ENCODE measurements at places on chromosomes 3 and 15.

- no peak for DNase-seq
These were observed 151.6 kb downstream of the FOXB1 start for GRCh38 chr15:60155661-60156060.

DNA sequence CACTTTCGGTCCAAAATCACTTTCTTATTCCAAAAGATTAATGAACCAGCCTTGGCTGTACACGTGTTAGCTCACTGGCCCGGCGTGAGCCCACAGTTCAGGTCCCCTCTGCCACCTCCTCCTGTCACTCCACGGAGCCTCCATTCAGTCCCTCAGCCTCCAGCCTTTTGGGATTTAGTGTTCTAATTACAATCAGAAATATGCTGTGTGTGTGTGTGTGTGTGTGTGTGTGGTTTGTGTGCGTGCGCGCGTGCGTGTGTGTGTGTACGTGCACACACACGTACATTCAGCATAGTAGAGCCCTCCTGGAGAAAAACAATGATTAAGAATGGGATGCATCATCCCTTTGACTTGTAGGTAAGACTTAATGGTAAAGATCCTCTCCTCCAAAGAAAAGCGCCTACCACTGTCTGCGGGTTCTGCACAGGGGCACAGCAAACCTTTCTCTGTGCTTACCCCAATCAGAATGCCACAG lies 801 bp downstream of the CA12 start:
- DNase-seq: no peak

- no peak for DNase-seq
These were observed 5.1 kb downstream of the MIX23 start for GRCh38 chr3:122377975-122378374.

GRCh38 chr15:91909574-91909973 lies 56.1 kb downstream of the SLCO3A1 start:
- no peak for DNase-seq

DNA sequence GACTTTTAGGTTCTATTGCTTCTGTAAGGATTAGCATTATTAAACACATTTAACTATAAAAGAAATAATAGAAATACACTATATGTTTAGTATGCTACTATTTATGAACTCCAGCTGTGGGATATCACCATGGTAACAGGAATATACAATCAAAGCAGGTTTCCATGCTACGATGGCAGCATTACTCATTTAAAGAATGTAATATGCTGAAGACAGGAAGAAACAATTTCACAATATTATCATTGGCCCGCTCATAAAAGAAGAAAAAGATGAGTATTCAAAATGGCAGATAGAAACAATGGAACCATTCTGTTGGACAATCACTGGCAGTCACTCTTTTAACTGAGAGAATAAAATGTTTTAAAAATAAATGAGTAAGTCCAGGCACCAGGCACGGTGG lies 153.4 kb downstream of the CBLB start:
- DNase-seq: no peak

- no peak for DNase-seq
These were observed 6.8 kb upstream of the LDHAL6B start for GRCh38 chr15:59199626-59200465.

GRCh38 chr15:56732135-56732885 lies 999 bp downstream of the ZNF280D start:
- DNase-seq: no peak

DNA sequence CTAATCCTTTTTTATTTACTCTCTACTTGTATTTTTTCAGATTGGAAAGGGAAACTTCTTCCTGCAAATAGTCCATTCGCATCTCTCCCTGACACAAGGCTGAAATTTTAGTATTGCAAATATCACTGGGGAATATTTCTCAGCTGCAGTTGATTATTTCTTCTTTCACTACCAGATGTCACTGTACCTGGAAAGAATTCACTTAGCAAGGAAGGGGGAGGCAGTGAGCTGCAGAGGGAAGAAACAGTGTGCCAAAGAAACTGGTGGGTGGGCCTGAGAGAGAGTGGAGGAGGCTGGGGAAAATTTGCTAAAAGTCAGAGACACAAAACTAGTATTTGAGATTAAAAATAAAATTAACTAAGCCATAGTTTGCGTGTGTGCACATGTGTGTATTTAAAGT lies 142.3 kb upstream of the STT3B start:
- DNase-seq: no peak

- no peak for DNase-seq
These were observed 78.3 kb downstream of the SHQ1 start for GRCh38 chr3:72769758-72770540.

GRCh38 chr15:44215594-44215993 lies 20.5 kb upstream of the FRMD5 start:
- DNase-seq: no peak

- no peak for DNase-seq
These were observed 12.7 kb downstream of the MGLL start for GRCh38 chr3:127809611-127810010.

DNA sequence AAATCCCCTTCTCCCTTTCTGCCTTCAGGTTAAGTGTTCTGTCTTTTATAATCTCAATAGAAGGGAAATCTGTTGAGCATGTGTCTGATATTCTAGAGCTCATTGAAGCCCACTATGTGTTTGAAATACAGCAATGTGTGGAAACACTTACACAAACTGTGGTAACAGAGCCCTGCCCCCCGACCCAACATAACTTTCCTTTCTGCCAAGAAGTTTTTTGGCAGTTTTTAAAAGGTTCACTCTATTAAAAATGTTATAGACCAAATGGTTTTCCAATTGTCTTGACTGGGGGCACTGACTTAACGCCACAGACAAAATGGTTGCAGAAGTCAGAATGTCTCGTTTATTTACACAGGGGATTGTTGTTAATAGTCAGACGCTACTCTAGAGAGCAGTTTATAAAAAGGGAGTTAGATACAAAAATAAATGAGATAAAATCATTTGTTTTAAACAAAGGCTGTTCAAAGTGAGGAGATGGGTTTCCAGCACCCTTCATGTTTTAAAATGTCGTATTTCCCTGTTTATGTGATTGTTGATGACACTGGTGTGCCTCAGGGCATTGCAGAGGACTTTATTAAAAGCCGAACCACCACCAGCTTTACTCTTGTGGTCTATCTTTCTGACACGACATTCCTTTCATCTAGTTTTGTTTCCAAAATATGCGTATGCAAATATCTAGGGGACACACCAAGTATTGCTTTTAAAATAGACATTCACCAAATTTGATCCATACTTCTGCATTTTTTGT lies 26.7 kb upstream of the GREM1 start:
- DNase-seq: no peak

- no peak for DNase-seq
These were observed 17.3 kb downstream of the IGSF10 start for GRCh38 chr3:151443583-151443982.

- DNase-seq: peak; percentile 55
These were observed 57.5 kb upstream of the SIN3A start for GRCh38 chr15:75508840-75509532.

- no peak for DNase-seq
These were observed 1.5 kb upstream of the GPX1 start for GRCh38 chr3:49359623-49360022.

GRCh38 chr15:32108661-32109060 lies 78.3 kb downstream of the CHRNA7 start:
- no peak for DNase-seq

- DNase-seq: no peak
These were observed 31.6 kb upstream of the UBE2Q2 start for GRCh38 chr15:75811626-75812025.

DNA sequence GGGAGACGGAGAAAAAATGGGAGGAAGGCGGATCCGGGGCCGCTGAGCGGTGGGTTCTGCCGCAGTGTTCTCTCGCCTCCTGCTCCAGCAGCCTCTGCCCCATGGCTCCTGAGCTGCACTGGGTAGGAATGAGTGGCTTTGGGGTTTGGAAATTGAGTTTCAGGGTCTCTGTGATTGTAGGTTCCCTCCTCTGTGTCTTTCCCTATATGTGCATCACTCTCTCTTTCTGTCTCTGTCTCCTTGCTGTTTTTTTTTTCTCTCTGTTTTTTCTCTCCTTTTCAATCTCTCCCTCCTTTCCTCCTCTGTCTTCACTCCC lies 1.9 kb downstream of the GRM7 start:
- no peak for DNase-seq

GRCh38 chr15:63072809-63073277 lies 30.3 kb downstream of the TPM1 start:
- no peak for DNase-seq

DNA sequence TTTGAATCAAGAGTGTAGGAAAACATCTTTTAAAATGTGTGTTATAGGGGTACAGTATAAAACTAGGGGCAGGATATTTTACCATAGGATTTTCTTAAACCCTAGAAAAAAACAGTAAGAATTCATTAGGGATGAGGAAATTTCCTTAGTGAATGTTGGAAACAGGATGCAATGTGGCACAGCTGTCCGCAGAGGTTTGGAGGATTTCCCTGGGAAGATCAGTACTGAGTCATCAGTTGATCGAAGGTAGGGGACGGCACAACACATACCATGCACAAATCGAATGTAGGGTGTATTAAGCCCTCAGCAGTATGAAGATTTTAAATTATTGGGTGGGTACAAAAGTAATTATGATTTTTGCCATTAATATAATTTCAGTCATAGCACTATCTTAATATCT lies 49.9 kb downstream of the FNDC3B start:
- DNase-seq: no peak

All from CD4-positive, alpha-beta T cell treated with Interleukin-12 subunit alpha and Interleukin-12 subunit beta, for 1 hour (primary cell).